ENCODE measurements at places on chromosomes 2 and 18.

DNA sequence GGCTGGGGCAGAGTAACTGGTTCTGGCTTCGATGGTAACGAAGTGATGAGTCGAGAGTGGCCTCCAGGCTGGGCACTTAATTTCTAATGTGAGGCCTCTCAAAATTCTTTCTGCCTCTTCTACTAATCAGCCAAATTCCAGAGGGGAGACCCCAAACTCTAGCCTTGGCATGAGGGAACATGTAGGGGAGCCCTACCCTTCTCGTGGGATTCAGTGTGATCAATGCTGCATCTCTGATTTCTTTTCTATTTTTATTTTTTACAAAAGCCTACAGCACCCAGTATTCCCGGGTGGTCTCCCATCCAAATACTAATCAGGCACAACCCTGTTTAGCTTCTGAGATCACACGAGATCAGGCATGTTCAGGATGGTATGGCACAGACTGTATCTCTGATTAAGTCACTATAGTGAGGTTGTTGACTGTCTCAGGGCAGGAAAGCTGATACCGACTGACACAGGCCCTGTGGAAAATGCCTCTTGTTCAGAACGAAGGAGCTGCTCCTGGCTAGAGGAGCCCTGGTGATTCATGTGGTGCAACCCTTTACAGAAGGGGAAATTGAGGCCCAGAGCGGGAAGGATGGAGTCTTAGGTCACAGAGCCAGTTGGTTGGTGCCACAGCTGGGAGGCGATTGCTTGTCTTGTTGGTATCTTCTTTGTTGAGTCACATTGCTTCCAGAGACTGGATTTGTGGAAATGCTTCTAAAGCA, 126.3 kb upstream of the HS6ST1 start:
- DNase-seq, result no peak

GRCh38 chr2:230668184-230668938, 44.3 kb upstream of the CAB39 start:
- no peak for DNase-seq

DNA sequence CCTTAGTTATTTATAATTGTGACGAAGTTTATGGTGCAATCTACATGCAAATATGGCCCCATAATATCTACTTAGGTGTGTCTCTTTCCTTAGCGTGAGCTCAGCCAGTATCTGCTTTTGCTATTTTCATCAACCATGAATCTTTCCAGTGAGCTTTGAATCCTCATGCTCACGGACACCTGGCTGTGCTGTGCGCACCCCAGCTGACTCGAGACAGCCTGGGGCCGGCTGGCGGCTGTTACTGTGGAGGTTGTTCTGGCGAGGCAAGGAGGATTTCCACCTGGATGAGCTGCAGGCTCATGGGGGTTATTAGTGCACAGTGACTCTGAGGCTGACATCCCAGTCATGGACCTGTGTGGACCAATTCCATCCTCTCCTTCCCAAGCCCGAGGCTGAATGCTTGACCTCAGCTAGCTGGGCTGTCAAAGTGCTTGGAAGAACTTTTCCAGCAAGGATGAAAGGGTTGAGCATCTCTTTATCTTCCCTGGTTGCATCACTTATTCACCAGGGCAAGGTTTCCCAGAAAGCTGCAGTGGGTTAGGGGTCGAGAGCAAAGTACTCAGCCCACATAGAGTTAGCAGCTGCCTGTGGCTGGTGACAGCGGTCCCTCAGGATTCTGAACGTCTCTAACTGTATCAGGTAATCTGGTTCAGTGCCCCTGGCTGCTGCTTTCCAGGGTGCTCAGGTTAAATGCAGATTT, 141.7 kb downstream of the ARL4C start:
- no peak for DNase-seq

DNA sequence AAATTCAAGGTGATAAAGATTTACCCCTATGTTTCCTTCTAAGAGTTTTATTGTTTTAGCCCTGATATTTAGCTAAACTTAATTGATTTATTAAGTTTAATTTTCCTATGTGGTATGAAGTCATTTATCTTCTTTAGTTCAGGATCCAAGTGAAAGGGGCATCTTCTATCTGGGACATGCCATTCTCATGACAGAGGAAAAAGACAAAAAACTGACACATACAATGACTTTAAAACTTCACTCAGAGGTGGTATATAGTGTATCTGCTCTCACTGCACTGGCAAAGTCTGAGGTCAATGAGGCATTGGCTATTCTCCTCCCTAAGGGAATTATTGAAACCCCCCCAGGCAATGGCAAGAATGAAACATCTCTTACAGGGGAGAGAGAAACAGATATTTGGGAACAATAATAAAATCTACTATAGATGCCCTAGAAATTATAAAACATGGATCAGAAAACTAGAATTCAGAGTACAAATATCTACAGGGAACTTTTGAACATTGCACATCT, 237.4 kb downstream of the MYCN start:
- DNase-seq, result no peak

DNA sequence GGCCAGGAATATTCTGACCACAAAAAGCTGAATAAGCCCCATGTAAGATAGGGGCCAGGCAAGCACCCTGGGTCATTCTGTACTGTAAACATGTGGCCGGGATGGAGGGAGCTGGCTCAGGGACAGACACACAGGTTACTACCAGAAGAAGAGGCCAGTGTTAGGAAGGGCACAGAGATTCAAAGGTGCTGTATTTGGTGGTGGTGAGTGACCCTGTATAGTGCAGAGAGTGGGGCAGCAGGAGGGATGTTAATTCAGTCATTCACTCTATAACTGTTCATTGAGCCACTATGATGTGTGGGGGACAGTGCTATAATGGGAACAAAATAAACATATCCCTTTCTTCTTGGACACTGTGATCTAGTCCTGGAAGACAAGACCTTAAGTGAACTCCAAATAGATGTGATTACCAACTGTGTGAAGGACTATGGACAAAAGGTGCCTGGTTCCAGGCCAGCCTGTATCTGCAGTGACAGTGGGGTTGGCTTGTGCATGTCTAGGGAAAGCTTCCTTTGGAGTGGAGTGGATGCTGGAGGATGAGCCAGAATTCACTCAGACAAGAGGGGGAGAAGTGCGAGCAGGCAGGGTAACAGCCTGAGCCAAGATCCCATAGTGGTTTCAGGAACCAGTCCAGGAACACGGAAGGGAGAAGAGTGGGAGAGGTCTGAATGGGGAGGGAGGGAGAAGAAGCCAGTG, 8.3 kb downstream of the MOCOS start:
- DNase-seq, result no peak

DNA sequence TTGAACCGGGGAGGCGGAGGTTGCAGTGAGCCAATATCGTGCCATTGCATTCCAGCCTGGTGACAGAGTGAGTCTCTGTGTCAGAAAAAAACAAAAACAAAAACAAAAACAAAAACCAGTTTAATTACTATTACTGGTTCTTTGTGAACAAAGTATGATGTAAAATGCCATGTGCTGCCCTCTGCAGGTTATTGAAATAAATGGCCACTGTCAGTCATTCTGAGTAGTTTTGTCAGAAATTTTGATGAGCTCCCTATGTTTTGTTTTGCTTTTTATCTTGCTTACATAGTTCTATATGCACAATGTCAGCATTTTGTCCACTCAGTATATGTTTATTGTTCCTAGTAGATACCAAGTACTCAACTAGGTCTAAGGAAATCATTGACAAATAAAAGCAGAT, 423.6 kb upstream of the CHST9 start:
- DNase-seq, result no peak
